ENCODE measurements at places on chromosomes 2 and 18. TPM values are rescaled to one million over a fixed set of nuclear protein-coding genes. Genes with fewer than 3 reads are reported as not detected.

RAB17 gene
- polyA plus RNA-seq = 22.6 TPM

ERMN gene
- 0.16 TPM for polyA plus RNA-seq

MC4R gene
- polyA plus RNA-seq = 0.13 TPM

PIEZO2 gene
- polyA plus RNA-seq = 15.7 TPM

MARCO gene
- not detected for polyA plus RNA-seq

POTEE gene
- polyA plus RNA-seq = not detected

FABP1 gene
- 72.2 TPM for polyA plus RNA-seq

AKAIN1 gene
- not detected for polyA plus RNA-seq

GRCh38 chr2:40165509-40165844 is 286.4 kb downstream of the SLC8A1 start:
- DNase-seq = no peak

DNA sequence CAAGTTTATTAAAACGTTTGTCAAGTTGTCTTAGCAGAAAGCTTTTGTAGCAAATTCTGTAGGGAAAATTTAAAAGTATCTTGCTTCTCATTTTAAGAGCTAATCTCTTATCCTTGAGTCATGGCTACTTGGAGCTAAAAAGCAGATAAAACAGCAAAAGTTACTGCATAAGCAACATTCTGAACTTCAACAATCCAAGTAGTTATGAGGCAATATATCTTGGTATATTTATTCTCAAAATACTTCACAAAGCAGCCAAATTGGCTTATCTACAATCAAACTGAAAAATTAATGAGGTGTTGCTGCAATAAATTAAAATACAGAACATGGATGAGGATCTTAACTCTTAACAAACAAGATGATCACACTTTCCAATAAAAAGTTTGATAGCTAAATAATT is 306.5 kb downstream of the PIEZO2 start:
- DNase-seq = no peak

GRCh38 chr2:44965684-44966083 is 24.2 kb downstream of the SIX3 start:
- DNase-seq = no peak

DNA sequence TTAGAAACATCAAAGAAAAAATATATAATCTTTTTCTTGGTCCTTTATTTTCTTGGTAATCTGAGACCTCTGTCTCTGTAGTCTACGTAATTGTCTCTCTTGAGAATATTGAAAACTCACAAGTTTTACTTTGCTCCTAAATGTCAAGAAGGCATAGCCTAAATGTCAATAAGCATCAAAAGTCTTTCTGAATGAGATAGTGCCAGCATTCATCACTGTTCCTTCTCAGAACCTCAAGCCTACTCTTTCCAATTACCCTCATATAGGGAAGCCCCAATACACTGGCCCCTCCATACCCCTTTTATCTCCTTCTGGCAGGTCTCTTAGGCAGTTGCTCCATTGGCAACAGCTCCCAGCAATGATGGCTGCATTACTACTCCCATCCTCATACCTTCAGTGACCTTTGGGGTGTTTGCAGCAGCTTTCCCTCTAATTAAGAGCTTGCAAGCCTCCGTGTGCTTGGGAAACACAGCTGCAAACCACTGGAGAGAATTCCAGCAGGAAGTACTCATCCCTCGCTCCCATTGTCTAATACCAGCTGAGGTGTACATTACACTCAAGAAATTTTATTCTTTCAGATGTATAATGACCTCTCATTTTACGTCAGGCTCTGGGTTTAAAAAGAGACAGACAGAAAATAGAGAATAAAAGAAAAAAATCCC is 95.8 kb downstream of the KYNU start:
- DNase-seq = no peak

- no peak for DNase-seq
Measured at GRCh38 chr2:2456721-2457120, 125.6 kb upstream of the MYT1L start.

- DNase-seq = no peak
Measured at GRCh38 chr2:145753041-145753608, 1233.2 kb upstream of the ZEB2 start.

DNA sequence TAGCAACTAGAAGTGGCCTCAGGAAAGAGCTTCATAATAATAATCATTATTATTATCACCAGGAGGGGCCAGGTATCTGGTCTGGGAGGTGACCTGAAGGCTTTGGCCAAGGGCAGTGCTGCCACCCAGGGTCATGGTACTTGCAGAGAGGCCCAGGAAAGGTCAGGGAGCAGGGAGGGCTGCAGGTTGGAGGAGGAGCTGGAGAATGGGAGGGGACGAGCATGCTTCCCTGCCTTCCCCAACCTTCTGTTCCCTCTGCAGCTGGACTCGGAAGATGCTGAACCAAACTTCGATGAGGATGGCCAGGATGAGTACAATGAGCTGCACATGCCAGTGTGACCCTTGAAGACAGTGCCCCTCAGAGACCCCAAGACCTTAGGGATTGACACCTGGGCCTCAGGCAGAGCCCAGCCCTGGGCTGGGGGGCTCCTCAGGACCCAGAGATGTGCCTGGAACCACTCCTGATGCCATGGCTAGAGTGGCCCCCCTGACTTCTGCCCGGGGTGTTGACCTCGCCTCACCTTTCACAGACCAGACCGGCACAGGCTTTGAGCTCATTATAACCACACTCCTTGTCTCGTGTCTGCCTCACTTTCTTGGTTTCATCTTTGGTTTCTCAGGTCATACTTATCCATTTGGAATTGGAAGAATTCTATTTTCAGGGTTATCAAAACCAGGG is 14.1 kb downstream of the SLC4A3 start:
- DNase-seq = no peak

GRCh38 chr2:168180483-168180882 is 66.9 kb downstream of the STK39 start:
- no peak for DNase-seq

Measured in left renal cortex interstitium (tissue), 4 donors.